ENCODE measurements at places on chromosomes 2 and 18.

DNA sequence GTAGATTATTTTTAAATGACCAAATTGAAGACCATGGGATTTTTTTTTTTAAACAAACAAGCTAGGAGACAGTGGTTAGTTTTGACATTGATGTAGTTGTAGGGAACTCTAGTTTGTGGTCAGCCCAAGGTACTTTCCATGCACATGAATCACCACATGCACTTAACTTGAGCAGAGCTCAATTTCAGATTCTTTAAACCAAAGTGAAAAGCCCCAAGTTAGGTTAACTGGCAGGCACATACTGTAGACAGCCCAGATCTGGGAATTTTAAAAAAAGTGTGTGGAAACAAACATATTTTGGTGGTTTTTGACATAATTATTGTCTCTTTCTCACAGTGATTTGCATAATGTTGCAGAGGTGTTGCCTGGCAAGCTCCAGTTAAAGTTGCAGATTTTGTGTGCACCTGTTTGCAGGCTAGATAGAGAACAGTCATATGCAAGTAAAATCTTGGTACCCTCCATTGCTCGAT lies 88.4 kb downstream of the BCL2L11 start:
- no peak for DNase-seq

- DNase-seq, result no peak
These were observed 178.7 kb downstream of the SRBD1 start for GRCh38 chr2:45432406-45432805.

DNA sequence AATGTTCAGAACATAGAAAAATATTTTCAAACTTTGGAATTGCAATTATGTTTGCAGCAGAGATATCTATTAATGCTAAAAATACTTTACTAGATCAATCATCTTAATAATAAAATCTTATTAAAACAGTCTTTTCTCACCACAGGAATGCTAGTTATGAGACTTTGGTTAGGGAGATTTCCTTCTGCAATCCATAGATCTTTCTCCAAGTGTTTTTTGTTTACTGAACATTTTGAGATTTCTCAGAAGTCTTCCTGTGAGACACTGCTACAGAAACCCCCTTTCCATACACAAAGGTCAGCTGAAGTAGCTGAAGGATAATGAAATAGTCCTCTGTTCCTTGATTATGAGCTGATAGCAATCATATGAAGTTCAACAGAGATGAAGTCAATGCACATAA lies 59.4 kb upstream of the RAPH1 start:
- no peak for DNase-seq

DNA sequence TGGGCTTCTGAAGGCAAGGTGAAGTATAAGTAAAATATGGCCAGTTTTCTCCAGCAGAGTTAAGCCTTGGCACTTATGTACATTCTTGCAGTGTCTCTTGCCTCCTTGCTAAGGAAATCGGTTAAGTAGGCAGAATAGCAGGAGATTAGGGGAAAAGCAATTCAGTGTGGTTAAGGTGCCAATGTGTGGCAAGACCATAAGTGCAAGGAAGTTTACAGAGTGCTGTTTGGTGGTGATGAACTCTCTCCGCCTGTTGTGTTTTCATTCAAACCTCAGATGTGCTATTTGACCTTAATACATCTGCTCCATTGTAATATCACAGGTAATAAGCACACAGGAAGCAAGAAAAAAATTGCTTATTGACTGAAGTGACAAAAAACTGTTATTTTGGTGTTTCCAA lies 156.1 kb downstream of the MGAT5 start:
- no peak for DNase-seq

DNA sequence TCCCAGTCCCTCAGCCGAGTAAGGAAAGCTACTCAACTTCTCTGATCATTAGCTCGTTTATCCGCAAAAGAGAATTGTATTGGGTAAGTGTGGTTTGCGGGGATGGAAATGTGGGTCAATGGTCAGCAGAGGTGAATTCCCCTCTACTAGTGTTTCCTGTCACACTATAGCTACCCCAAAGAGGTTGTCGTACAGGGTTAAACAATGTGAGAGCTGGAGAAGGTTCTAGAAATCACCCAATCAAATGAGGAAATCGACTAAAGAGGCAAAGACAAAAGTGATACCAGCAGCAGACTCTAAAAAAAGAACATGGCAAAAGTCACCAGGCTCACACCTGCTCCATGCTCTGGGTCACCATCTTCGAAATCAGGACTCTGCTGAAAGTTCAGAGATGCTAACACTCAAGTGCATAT lies 144.7 kb upstream of the ITGA4 start:
- DNase-seq, result no peak

DNA sequence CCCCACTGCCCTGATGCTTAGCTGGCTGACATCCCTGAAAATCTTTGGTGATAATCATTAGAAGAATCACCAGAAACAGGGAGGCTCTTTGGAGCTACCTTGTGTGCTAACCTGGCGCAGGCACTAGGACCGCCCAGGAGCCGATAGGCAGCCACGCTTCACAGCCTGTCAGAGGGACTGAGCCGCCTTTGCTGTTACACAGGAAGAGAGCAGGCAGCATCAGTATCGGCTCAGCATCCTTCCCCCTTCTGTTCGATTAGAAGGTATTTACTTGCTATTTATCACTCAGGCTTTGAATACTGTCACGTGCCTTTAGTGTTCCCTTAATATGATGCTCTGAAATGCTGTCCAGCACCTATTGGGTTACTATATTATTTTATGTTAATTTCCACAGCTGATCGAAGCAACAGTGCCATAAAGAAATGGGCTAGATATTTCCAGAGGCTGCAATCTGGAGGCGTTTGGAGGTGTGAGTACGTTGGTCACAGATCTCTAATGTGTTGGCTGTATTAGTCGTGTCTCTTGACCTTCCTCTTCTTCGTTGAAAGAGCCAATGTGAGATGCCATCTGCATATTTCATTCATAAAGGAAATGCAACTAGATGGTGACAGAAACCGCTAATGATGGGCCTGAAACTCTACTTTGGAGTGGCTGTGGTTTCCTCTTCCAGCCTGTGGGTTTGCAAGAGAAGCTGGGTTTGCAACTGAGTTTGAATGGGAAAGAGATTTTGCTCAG lies 110.4 kb upstream of the RAB27B start:
- peak; percentile 13 for DNase-seq

- DNase-seq, result no peak
These were observed 1140.4 kb downstream of the LRP1B start for GRCh38 chr2:140990416-140990815.

GRCh38 chr18:35369126-35369525 lies 8.0 kb downstream of the ZNF396 start:
- no peak for DNase-seq

GRCh38 chr2:216678813-216679657 lies 16.3 kb downstream of the IGFBP5 start:
- DNase-seq, result no peak

GRCh38 chr2:214747992-214748391 lies 61.5 kb downstream of the BARD1 start:
- DNase-seq, result no peak

- DNase-seq, result no peak
These were observed 31.8 kb upstream of the TMEM131 start for GRCh38 chr2:98027538-98027937.

DNA sequence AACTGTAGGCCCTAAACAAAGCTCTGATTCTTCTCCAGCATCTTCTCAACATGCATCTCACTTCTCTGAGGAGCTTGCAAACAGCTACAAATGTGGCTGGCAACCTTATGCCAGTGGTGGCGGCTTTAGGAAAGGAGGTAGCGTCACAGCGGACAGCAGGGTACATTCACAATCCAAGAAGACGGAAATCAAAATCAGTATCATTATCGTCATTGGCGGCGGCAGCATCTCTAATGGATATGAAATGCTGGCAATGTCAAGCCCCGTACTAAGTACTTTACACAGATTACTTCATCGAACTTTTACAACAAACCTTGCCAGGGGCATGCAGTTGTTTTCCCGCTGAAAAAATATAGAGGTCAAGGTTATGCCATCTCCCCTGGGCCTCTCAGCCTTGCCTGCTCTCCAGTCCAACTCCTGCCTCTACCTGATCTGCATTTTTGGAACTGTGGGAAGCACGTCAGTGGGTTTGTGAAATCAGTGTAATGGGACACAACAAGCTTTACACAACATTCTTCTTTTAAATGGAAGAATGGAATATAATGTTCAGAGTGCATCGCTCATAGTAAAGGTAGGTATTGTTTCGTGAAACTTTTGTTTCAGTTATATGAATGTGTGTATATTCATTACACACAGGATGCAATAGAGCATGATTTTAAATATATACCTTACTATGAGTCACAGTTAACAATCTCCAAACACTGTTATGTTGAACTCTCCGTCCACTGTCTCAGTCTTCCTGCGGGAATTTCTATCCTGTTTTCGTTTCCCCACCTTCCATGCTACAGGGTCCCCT lies 152.9 kb downstream of the TTC32 start:
- no peak for DNase-seq

- peak; percentile 58 for DNase-seq
These were observed 29.6 kb downstream of the MCEE start for GRCh38 chr2:71100195-71100964.

DNA sequence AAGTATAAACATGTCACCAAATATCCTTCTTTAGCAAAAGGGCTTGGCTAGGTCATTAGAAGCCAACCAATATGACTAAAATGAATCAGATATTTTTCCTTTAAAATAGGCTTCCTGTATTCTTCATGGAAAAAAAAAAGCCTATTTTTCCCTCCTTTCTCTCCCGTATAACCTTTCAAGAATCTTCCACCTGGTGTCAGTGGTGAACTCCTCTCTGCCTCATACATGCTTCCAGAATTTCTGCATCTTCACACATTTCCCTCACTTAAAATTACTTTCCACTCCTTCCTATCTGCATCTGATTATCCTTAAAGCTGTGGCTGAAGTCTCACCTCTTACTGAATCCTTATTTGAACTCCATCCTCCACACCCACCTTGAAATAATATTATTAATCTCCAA lies 116.9 kb upstream of the FANCL start:
- DNase-seq, result no peak

- no peak for DNase-seq
These were observed 92.5 kb downstream of the ZFP36L2 start for GRCh38 chr2:43133708-43134570.

DNA sequence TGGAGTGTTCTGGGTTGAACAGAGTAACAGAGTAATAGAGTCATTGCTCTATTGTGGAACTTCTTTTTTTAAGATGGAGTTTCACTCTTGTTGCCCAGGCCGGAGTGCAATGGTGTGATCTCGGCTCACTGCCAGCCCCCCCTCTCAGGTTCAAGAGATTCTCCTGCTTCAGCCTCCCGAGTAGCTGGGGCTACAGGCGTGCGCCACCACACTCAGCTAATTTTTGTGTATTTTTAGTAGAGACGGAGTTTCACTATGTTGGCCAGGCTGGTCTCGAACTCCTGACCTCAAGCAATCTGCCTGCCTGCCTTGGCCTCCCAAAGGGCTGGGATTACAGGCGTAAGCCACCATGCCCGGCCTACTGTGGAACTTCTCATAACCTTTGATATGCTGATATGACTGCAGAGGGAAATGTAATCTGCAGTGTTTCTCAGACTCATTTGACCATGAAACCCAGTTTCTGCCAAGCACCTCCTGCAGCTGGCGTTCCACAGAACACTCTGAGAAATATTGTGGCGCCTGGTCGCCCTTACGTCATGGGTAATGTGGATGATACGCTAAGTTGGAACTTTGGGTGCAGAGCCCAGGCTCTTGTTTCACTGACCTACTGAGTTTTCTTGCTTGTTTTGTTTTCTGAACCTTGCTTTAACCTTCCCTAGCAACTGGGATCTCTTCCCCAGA lies 213.8 kb downstream of the BCL2 start:
- no peak for DNase-seq

- no peak for DNase-seq
These were observed 70.6 kb upstream of the ASAP2 start for GRCh38 chr2:9135822-9136558.

GRCh38 chr18:10121786-10122515 lies 208.1 kb downstream of the VAPA start:
- DNase-seq, result no peak

GRCh38 chr2:109304731-109305470 lies 175.9 kb downstream of the SH3RF3 start:
- no peak for DNase-seq

DNA sequence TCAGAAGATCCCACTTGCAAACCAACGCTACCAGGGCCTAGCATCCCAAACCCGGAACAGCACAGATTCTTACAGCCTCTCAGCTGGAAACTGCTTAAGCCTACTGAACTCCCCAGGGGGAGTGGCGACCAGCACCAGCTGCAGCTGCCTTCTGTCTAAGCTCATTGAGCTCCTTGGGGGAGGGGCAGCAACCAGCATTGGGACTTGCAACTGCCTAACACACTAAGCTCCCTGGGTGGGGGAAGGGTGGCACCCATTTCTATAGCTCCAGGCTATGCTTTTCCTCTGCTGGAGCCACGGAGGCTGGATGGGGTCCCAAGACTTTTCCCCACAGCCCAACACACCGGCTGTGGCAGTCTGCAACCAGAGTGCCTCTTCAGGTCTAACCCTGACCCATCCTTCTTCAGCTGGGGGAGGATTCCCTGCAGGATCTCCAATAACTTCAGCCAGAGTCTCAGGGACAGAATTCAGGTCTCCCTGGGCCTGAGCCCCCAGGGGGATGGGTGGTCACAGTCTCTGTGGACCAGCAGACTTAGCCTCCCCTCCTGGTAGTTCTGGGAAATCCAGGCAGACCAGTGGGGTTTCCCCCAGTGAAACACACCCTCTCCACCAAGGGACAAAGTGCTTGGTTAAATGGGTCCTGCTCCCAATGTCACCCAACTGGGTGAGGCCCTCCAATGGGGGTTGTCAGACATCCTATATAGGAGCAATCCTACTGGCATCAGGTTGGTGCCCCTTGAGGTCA lies 45.9 kb upstream of the ITGA4 start:
- peak; percentile 84 for DNase-seq

DNA sequence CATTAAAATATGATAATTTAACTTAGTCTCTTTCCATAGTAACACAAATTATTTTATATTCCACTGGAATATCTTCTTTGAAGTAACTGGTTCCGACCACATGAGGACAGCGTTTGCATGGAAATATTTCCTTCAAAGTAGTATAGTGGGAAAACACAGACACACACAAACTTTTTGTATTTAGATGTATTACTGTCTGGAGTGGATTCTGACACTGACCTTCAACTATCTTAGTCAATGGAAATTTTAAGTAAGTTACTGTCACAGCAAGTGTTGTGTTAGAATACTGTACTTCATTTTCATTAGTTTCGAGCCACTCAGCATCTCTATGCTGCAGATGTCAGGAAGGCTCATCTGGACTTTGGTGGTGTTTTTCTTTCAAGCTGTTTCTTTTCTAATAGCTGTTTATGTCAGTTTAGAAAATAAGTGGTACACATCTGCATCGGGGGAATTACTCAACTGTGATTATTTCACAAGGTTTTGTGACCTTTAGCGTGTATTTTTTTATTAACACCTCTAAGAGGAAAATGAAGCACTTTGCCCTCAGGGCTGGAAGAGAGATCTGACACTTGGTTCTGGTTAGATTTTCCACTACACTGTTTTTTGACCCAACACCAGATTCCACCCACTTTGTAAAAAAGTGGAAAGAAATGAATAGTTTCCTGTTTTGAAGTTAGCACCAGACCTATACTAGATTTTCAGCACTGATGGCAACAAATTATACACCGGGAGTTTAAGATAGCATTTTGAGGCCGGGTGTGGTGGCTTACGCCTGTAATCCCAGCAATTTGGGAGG lies 18.9 kb upstream of the THOC1 start:
- DNase-seq, result no peak

- no peak for DNase-seq
These were observed 207.0 kb upstream of the CCDC68 start for GRCh38 chr18:55166260-55166598.
